ENCODE measurements at places on chromosomes 7 and 10.

DNA sequence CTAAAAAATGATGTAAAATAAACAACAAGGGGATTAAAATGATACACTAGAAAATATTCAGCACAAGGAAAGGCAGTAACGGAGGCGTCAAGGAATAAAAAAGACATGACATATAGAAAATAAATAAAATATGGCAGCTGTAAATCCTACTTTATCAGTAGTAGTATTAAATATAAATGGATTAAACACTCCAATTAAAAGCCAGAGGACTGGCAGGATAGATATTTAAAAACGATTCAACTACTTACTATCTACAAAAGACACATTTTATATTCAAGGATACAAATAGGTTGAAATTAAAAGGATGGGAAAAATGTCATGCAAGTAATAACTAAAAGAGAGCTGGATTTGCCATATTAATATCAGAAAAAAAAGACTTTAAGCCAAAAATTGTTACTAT is 43.2 kb downstream of the FZD1 start:
- no peak for DNase-seq

GRCh38 chr10:121942749-121943416 is 15.1 kb upstream of the ATE1 start:
- no peak for DNase-seq

- DNase-seq = no peak
These were observed 79.4 kb downstream of the ANKIB1 start for GRCh38 chr7:92325173-92325572.

DNA sequence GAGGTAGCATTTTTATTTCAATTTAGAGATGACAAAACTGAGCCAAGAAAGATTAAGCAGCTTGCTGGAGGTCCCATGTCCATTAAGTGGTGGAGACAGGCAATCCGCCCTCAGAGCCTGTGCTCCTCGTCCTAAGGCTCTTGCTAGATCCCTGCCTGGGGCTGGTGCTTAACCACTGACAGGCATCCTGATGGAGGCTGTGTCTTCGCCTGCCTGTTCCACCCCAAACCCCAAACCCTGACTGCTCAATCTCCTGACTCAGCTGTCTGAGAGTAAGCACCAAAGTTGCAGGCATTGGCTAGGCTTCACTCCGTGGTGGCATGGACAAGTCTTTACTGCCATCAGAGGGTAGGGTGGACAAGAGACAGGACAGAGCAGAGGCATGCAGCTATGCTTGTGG is 209.4 kb downstream of the POU6F2 start:
- DNase-seq = no peak

DNA sequence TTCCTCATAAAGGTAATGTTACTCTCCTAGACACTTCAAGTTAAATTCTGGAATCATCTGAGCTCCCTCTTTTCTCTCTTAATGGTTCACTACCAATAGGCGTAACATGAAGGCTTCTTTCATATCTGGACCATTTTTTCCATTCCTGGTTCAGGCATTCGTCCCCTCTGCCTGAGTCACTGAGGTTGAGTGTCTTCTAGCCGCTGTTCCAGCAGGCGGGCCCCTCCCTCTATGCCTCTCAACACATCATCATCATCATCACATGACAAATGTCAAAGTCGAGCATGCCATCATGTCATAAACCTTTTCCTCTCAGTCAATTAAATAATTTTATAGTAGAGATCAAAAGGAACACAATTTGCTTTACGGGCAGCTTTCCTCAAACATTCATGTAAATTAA is 168.9 kb upstream of the ASAH2 start:
- DNase-seq = no peak

- no peak for DNase-seq
These were observed 1.5 kb downstream of the TMEM184A start for GRCh38 chr7:1554333-1555045.

DNA sequence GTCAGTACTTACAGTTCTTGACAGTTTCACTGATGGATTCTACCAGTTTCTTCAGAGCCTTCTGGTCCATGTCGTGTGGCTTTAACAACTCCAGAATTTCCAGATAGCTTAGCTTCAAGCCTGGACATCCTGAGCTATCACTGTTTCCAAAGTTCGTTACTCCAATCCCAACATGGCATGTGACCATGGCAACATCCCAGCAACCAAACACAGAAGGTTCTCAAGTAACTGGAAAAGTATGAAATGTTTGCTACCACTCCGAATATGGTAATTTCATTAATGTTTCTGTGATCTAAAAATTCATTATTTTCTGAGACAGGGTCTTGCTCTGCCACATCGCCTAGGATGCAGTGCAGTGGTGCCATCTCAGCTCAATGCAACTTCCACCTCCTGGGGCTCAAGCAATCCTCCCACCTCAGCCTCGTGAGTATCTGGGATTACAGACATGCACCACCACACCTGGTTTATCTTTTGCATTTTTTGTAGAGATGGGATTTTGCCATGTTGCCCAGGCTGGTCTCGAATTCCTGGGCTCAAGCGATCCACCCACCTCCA is 29.3 kb downstream of the RBM48 start:
- DNase-seq = no peak

GRCh38 chr10:34766266-34766600 is 48.9 kb downstream of the PARD3 start:
- no peak for DNase-seq

- DNase-seq = no peak
These were observed 80.8 kb downstream of the WDR11 start for GRCh38 chr10:120931999-120932398.

DNA sequence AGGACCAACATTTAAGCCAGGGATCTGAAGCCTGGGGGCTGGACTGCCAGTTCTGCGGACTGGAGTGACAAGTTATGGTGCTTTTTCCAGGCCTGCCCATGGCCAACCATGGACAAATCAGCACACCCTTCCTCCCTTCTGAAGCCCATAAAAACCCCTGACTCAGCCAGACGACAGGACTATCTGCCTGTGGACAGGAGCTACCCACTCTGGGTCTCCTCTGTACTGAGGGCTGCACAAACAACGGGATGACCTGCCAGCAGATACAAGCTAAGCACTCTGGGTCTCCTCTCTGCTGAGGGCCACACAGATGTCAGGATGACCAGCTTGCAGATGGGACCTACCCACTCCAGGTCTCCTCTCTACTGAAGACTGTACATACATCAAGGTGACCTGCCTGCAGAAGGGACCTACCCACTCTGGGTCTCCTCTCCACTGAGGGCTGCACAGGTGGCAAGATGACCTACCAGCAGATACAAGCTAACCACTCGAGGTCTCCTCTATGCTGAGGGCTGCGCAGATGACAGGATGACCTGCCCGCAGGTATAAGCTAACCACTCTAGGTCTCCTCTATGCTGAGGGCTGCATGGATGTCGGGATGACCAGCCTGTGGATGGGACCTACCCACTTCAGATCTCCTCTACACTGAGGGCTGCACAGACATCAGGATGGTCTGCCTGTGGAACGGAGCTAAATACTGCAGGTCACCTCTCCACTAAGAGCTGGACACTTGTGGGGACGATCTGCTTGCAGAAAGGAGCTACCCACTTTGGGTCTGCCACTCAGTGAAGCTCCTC is 110.1 kb upstream of the GPR22 start:
- DNase-seq = no peak

DNA sequence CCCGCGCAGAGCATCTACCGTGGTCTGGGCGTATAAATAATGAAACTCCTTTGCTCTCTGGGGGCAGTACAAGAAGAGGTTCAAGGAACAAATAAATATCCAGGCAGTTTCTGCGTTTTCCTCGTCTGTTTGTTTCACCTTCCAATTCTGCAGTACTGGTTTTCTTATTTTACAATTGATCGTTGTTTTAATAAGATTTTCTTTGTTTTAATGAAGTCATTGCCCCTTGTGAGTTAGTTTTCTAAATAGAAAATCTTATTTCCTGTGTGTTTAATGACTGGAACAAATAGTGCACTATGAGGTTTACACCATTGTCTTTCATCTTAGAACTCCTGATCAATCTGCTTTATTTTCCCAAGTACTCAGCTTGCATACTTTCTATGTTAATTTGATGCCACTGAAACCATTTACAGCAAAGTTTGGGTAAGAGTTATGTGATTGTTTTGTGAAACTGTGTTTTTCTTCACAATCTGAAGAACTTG is 1.2 kb downstream of the PLEKHA1 start:
- no peak for DNase-seq

DNA sequence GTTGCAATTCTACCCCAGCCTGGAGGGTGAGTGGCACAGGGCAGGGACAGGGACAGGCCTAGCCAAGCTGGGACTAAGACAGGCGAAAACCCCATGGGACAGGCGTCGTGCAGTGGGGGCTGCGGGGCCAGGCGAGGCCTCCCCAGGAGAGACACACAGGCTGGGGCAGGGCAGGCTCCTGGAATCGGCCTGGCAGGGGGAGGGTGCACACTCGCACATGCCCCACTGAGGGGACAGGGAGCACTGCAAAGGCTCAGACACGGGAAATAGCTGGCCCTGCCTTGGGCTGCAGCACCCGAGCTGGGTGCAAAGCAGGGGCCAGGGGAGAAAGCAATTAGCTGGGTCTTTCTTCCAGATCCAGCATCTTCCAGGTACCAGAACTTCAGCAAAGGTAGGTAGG is 10.4 kb downstream of the LAT2 start:
- DNase-seq = no peak

- no peak for DNase-seq
These were observed 343.9 kb upstream of the SHH start for GRCh38 chr7:156155988-156156733.

- DNase-seq = no peak
These were observed 50.2 kb downstream of the TFAM start for GRCh38 chr10:58435297-58435985.

DNA sequence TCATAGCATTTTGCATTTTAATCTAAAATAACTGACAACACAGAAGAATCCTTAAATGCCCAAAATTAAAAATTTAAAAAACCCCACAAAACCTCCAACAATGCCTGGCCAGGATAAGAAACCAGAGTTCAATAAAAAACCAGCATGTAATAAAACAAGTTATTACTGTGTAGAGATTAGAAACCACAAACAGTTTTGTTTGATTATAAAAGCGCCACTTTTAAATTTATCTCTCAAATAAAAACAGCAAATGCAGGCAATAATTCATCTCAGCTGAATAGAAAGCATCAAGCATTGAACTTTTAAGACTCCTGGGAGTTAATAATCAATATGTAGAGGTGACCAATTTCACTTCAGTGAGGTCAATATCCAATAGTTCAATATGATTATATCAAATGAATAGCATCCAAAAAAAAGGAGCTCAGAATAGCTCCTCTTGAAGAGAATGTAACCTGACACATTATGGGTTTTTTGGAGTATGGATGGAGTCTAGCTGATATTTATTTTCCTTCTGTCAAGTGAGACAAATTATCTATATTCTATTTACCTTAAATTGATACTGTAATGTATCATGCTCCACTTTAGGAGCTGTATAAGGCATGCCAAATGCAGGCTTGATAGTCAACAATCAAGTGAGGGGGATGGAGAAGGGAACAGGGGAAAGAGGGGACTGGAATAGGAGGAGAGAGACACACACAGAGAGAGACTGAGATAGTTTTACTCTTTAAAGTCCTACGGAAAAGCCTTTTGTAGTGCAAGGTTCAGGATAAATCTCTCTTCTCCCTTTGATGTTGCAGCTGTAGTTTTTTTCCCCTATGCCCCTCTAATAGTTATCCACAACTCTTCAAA is 130.9 kb downstream of the RSU1 start:
- no peak for DNase-seq

- no peak for DNase-seq
These were observed 110.2 kb downstream of the TMEM26 start for GRCh38 chr10:61342858-61343572.

DNA sequence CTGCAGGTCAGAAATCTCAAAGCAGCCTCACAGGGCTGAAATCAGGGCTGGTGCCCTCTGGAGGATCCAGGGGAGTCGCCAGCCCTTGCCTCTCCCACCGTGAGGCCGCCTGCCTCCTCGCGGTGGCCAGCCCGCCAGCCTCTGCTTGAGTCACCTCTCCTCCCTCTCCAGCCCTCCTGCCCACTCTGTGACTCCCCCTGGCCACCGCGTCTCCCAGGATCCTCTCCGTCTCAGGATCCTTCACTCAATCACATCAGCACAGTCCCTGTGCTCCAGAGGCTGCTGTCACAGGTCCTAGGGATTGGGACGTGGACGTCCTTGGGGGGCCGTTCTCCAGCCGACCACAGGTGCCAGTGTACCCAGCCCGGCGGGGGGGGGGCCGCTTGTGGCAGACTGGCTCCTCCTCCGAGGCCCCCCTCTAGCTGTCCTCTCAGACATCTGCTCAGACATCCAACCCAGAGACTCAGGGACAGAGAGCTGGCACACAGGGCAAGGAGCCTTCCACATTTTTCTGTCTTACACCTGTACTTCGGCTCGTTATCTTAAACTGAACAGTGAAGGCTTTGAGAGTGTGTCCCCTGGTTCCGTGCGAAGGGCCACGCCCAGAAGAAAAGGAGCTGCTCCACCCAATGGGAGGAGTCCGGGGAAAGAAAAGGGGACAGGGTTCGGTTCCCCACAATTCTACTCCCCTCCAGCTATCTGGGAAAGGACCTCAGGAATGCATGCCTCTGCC is 9.4 kb upstream of the PPP2R2D start:
- DNase-seq = no peak

- DNase-seq = no peak
These were observed 32.9 kb downstream of the CELF2 start for GRCh38 chr10:11050301-11051287.

DNA sequence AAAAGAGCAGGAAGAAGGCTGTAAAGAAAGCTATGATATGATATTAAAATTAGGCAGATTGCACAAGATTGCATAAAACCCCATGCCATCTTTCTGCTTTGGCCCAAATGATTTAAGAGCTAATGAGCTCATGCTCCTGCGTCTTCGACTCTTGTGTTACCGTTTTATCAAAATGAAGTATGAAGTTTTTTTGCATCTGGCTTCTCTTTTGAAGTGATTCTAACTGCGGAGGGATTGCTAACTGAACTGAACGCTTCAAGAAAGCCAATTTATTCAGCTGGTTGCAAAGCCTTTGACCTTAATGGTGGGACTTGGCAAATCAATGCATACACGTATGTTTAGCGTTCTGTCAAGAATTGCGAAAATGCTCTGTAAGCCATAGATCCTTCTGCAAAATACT is 282.9 kb downstream of the TWIST1 start:
- no peak for DNase-seq

GRCh38 chr10:77603534-77603927 is 34.1 kb downstream of the KCNMA1 start:
- DNase-seq = no peak

DNA sequence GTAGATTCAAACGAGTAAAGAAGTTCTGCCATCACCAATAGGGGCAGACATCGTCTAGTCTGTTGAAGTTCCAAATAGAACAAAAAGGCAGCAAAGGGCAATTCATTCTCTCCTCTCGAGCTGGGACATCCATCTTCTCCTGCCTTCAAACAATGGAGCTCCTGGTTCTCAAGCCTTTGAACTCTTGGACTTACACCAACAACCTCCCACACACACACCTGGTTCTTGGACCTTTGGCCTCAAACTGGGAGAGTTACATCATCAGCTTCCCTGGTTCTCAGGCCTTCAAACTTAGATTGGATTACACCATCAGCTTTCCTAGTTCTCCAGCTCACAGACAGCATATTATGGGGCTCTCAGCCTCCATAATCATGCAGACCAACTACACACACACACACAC is 9.8 kb upstream of the GIMAP5 start:
- DNase-seq = no peak

DNA sequence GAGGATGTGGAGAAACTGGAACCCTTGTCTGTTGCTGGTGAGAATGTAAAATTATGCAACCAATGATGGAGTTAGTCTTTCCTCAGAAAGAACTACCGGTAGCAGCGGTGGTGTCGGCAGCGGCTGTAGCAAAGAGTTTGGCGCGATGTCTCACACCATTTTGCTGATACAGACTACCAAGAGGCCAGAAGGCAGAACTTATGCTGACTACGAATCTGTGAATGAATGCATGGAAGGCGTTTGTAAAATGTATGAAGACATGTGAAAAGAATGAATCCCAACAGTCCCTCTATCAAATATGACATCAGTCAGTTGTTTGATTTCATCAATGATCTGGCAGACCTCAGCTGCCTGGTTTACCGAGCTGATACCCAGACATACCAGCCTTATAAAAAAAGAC is 10.6 kb downstream of the CLEC2L start:
- DNase-seq = no peak

All from stimulated activated CD4-positive, alpha-beta T cell treated with anti-CD3 and anti-CD28 coated beads, Interleukin-4, amount 100 ng/mL, for 4 hours (primary cell).